Stimulated activated CD4-positive, alpha-beta T cell treated with anti-CD3 and anti-CD28 coated beads, Interleukin-1b, Interleukin-23, amount 100 ng/mL, for 1 hour (primary cell): ENCODE measurements at places on chromosomes 12 and 14.

- no peak for DNase-seq
Observed at GRCh38 chr12:56840922-56841321, 77.8 kb downstream of the HSD17B6 start.

- DNase-seq = no peak
Observed at GRCh38 chr14:28608851-28609828, 157.4 kb upstream of the FOXG1 start.

GRCh38 chr12:130336723-130337487 lies 782 bp upstream of the PIWIL1 start:
- DNase-seq = no peak

GRCh38 chr12:22202847-22203246 lies 131.7 kb downstream of the ST8SIA1 start:
- no peak for DNase-seq

DNA sequence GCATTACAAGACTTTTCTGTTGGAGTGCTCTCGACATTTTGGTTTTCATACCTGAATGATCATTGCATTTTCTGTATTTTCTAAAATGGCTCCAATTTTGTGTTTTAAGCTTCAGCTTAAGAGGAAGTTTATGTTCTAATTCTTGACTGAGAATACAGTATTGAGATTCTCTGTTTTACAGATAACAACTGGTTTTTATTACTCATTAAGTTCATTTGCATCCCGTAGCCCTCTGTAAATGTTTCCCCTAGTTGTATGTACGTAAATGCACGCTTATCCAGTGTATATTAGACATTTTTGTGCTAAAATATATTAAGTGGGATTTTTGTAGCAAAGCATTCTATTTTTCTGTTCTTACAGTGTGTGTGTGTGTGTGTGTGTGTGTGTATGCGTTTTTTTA lies 33.1 kb downstream of the CPSF6 start:
- DNase-seq = no peak

DNA sequence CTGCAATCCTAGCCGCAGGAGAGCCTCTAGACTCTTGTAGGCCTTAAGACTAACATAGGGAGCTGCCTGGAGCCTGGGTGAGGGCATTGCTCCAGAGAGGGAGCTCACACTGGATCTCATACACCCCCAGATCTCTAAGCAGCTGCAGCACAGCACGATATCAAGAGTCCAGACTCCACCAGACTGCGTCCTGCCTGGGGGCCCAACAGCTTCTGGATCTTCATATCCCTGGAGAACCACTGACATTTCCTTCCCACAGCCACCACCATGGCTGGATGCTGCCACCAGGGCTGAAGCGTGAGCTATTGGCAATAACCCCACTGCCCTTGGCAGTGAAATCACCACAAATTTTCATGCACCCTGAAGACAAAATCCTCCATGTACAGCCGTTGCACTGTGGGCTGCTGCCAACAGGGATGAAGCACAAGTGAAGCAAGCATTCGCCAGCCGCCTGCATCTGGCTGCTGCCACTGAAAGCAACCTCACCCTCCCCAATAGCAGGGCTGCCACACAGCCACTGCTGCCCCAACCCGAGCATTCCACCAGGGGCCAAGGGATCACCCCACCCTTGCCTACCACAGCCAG lies 28.2 kb downstream of the CACNA2D4 start:
- DNase-seq = no peak

- no peak for DNase-seq
Observed at GRCh38 chr12:124853781-124854636, 9.7 kb downstream of the SCARB1 start.

DNA sequence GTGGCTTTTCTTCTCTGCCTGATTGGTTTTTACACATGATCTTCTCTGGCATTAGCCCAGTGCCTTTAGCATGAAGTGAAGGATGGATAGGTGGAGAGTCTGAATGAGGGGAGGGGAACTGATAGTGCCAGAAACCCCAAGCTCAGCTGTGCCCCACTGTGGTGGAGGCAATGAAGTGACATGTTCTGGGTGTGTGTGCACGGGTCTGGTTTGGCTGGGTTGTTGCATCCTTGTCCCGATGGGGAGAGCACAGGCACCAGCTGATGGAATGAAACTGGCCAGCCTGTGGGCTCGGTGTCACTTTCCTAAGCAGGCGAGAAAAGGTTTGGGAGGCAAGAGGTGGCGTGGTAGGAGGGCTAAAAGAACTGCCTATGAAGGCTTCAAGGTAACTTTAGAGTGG lies 65.3 kb downstream of the CACNA1C start:
- no peak for DNase-seq

DNA sequence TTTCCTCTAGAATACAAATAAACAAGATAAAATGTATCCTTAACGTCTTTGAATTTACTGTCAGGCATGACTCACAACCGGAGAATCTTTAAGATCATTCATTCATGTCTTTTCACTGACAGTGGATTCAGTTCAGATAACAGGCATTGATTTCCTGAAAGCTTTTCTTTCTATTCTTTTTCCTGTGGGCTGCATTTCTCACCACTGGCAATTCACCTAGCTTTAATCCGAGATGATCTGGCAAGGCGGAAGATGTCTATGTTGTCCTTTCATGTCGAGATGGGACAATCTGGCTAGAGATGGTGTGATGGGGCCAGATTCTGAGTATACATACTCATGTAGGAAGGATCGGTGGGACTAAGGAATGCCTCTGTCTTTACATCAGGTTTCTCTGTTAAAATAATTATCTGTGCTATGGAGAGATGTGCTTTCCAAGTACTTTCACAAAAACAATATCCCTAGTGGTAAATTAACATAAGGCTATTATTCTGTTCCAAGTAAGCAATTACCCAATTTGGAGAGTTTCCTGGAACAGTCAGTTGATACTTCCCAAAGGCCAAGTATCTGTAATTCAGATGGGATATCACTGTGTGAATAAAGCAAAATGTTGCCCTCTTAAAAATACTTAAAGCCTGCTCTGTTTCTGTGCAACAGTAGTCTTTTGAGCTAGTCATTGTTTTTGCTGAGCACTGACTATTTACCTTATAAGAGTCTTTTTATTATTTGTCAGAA lies 17.8 kb downstream of the ACSS3 start:
- DNase-seq = no peak

DNA sequence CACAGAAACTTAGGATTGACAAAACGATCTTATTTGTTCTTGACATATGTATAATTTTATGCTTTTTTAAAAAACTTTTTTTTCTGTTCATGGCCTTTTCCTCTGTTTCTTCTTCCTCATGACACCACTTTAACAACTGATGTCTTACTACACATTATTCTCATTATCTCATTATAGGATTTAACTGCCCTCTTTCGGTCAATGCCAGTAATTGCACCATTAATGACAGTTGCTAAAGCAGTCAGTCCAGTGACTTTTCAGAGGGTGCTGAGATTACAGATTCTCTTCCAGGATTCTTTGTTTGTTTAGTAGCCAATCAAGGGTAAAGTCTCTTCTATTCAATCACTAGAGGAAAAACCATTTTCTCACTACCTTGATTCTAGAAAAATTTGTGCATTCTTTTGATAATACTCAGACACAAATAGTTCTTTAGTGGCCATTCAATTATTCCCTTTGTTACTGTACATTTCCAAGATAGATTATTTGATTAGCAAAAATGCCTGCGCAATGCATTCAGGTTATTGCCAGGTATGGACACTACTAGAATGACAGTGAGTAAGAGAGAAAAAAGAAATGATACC lies 50.1 kb downstream of the KLRG1 start:
- DNase-seq = no peak

DNA sequence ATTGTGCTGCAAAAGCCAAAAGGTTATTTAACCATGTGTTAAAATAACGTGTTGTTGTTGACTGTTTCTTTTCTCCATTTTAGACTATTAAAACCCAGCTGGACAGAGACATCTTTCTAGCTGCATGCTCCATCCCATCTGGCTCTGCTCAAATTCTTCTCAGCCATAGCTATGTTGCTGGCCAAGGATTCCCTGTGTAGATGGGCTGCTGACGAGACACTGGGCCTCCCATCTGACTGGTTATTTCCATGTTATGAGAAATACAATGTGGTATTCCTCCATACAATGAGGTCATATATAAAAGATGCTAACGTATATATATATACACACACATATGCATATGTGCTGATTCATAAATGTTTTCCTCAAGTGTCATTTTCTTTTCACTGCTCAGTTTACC lies 30.1 kb downstream of the MED13L start:
- DNase-seq = no peak

- no peak for DNase-seq
Observed at GRCh38 chr12:57196439-57196838, 20.2 kb upstream of the NXPH4 start.

DNA sequence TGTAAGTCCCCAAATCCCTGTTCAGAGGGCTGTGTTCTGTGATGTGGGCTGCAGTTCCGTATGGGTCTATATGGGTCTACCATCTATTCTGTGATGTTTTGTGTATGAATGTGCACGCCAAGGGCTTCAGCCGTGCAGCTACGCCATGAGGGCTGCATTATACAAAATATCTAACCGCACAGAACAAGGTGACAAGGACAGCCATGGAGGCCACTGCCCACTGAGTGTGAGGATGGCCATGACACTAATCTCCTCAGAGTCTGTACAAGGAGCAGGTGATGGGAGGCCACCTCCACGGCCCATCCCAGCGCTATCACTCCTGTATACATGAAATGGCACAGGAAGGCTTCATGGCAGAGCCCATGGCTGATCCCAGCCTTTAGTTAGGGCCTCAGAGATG lies 102.0 kb downstream of the DICER1 start:
- no peak for DNase-seq

- no peak for DNase-seq
Observed at GRCh38 chr12:87612996-87613395, 416.2 kb downstream of the C12orf50 start.

DNA sequence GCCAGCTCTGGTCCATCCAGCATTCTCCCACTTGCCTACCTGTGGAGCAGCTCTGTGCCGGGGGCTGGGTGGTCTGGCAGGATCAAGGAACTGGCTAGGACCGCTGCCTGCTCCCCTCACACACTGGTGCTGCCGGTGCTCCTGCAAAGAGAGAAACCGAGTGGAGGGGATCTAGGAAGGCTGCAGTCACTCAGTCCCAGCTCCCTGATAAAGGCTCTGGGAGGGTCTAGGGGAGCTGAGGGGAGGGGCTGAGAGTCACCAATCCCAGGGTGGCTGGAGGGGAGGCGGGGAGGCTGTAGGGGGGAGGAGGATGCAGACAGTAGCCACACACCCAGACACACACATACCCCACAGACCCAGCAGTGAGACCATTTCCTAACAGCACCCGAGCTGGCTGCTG lies at the start of gene TAC3:
Gene TAC3 (minus strand): TSS at position 182 of the 400 bp plus-strand sequence. CDS start 732 bp downstream, outside the sequence.
- DNase-seq = no peak

DNA sequence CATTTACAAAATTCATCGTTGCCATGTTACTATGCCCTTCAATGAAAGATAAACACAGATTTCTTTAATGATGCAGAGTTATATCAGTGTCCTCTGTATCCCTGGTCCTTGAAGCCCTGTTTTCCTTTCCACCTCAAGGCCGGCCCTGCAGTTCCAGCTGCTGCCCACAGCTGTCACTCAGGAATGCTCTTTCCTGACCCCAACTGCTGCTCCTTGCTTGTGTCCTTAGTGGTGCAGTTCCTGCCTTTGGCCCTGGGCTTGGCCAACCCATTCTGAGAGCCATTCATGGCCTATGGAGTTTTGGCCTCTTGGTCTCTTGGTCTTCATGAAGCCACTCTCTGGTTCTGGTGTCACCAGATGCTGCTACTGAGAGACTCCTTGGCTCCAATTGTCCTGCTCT lies 93.1 kb downstream of the GAS2L3 start:
- DNase-seq = no peak

- DNase-seq = no peak
Observed at GRCh38 chr12:49228653-49229052, 36.2 kb upstream of the TUBA1C start.

DNA sequence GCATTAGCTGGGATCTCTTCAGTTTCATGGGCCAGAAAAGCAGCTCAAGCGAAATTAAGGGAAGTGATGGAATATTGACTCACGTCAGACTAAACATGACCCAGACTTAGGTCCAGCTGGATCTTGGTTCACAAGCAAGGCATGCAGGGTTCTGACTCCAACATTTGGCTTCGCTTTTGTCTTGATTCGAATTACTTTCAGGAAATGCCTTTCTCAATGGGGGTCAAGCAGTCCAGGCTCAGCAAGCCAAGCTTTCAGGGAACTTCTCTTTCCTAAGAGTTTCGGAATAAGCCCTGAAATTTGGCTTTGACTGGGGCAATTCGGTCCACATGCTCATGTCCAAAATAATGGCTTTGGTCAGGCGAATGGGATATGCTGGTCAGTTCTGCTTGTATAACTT lies 678.7 kb upstream of the TMEM132C start:
- no peak for DNase-seq

DNA sequence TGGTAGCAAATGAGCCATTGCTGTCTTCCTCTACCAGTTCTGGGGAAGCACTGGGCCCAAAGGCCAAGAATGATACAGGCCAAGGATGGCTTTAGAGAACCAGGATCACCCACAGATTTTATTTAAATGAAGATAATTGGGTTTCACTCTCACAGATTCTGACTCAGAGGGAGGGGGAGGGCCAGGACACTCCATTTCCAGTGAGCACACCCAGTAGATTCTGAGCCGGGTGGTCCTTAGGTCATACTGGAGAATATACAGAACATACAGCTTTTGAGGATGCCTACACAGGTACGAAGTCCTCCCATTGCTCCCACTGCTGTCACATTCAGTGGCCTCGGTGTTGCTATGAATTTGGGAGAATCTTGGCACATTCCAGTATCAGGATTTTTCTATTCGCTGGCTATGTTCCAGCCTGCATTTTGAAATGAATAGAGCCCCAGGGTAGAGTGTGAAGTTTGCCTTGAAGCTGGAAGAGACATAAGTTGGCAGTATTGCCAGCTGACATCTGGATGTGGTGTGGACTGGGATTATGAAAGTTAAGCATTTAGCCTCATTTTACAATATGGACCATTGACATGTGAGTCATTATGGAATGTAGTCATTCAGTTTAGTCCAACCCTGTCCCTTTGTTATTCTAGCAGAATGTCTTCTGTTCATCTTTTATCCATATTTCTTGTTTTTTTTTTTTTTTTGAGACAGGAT lies 45.8 kb upstream of the POC1B start:
- DNase-seq = no peak

GRCh38 chr12:132560364-132560613 lies 50.1 kb downstream of the LRCOL1 start:
- no peak for DNase-seq

DNA sequence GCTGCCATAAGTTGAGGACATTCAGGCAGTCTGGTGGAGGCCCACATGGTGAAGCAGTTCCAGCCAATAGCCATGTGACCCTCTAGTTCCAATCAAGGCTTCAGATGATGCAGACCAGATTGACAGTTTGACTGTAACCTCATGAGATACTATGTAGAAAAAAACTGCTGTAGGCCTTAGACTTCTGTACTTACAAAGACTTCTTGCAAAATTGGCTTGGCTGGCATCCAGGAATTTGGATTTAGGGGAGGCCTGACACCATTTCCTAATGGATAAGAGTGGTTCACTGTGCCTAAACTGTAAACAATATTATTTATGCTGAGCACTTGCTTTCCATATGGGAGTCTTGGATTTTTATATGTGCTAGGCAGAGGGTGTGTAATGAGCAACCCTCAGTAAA lies 76.4 kb downstream of the RGS6 start:
- DNase-seq = no peak

GRCh38 chr12:122183588-122183940 lies 641 bp downstream of the LRRC43 start:
- DNase-seq = no peak
